ENCODE measurements at places on chromosomes 3 and 15.

DNA sequence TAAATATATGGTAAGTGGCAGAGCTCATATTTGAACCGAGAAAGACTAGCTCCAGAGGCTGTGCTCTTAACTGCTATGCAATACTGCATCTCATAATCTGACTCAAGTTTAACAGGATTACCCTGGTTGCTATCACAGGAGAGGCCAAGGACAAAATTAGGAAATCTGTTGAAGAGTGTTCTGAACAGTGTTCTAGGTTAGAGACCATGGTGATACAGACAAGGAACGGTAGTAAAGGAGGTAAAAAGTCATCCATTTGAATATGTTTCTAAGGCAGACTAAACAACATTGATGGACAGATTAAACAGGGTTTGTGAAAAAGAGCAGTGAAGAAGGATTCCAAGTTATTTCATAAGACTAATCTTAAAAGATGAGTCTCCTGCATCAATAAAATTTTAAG, 22.1 kb downstream of the PLOD2 start:
- no peak for DNase-seq

GRCh38 chr15:44300572-44300971, 12.1 kb downstream of the GOLM2 start:
- DNase-seq: no peak

DNA sequence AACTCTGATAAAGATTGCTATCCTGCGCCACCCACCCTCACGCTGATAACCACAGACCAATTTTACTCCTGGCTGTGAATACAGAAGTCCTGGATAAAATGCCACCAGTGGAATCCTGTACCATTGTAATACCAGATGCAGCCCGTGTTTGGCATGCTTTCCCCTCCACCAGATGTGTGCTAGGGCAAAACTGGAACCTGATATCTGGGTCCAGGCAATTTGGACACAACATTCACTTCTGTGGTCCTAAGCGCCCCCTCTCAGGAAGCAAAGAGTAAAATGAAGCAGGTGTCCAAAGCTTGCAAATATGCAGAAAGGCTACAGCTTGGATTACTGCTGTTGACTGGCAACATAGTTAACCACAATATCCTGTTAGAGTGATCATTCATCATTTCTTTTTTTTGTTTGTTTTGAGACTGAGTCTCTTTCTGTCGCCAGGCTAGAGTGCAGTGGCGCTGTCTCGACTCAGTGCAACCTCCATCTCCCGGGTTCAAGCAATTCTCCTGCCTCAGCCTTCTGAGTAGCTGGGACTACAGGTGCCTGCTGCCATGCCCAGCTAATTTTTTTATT, 32.8 kb downstream of the LOXL1 start:
- DNase-seq: no peak

DNA sequence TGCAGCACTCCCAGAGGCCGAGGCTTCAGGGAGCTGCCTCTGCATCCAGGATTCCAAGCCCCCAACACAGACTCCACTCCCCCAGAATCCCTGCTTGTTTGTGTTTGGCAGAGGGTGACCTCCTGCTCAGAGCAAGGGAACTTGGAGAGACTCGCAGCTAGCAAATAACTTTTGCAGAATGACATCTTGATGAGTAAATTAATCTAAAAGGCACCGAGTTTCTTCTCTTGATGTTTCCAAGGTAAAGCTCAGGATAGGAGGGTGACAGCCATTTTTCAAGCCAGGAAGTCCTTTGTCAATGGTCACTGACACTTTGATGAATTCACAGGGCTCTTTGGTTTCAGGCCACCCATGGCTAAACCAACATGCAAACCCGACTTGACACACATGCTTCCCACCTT, 523.0 kb downstream of the NTRK3 start:
- DNase-seq: no peak

GRCh38 chr3:139771331-139771730, 93.6 kb upstream of the NMNAT3 start:
- peak; percentile 67 for DNase-seq

- peak; percentile 72 for DNase-seq
These were observed 32.4 kb upstream of the PIK3R4 start for GRCh38 chr3:130779031-130779430.

DNA sequence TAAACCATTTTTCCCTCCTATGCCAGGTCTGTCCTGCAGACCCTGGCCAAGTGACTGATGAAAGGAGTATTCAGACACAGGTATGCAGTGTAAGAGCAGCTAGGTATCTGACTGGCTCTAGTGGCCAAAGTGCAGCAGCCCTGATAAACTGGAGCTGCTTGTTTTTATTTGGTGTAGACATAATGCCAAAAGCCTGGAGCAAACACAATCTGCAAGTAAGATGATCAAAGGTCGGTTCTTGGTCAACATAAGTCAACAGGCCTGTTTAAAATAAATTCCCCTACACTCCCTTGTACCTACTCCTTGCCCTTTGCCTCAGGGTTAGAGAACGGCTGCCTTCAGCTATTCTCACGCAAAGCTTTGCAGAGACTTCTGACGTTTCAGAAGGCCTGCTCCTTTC, 1003.1 kb downstream of the ZPLD1 start:
- DNase-seq: no peak

- no peak for DNase-seq
These were observed 606.7 kb upstream of the MDFIC2 start for GRCh38 chr3:70919091-70919490.
